AML-193 (cell line): ENCODE measurements at places on chromosomes 3 and 15.

GRCh38 chr15:95558916-95559315 is 771.6 kb upstream of the NR2F2 start:
- DNase-seq, result no peak

- DNase-seq, result no peak
Measured at GRCh38 chr15:78402061-78402610, 35.9 kb upstream of the IREB2 start.

- DNase-seq, result no peak
Measured at GRCh38 chr15:66402761-66403284, 16.1 kb downstream of the MAP2K1 start.

DNA sequence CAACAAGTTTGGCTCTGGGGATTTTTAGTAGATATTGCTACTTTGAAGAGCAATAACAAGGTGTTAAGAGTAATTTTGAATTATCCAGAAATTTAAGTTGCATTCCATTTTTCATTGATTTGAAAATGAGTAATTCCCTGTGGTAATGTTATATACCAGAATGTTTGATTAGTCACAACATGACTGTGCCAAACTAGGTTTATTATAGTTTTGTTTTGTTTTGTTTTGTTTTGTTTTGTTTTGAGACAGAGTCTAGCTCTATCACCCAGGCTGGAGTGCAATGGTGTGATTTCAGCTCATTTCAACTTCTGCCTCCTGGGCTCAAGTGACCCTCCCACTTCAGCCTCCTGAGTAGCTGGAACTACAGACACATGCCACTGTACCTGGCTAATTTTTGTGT is 40.7 kb downstream of the CNOT10 start:
- DNase-seq, result no peak

DNA sequence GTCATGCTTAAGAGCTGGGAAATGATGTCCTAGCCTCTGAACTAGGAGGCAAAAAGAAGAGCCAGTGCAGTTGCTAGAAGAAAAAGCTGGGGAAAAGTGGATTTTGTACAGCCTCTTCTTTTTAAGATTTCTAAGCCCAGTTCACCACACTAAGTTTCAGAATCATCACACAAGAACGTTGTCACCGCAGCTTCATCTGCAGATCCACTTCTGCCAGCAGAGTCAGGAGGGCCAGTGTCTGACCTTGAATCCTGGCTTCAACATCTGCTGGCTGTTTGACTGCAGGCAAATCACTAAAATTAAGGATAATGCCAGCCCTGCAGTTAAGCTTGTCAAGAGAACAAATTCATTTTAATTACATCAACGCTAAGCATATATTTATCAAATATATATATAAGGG is 36.2 kb downstream of the HDC start:
- DNase-seq, result no peak

DNA sequence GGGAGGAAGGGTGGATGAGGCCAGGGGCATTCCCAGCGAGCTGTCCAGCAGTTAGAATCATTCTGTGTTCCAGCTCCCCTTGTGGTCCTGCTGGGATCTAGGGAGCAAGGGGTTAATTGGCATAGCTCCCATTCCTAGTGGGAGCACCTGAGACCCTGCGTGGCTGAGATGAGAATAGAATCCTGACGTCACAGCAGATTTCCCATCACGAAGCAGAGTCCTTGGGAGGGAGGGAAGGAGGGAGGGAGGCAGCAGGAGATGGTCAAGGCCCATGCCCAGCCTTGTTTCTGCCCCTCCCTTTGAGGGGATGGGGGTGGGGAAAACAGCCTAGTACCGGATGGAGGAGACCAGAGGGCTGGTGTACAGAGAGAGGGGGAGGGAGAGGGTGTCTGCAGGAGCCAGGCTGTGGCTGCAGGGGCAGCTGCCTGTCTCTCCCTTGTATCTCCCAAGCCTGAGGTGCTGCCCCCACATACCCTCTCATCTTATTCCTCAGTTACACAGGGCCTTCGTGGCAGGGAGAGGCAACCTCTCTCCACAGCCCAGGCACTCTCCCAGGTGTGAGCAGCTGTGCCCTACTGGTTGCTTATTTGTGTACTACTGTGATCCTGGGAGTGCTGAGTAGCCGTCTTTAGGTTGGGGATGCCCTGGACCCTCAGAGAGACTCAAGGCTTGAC is 5.4 kb downstream of the TYRO3 start:
- DNase-seq, result no peak

DNA sequence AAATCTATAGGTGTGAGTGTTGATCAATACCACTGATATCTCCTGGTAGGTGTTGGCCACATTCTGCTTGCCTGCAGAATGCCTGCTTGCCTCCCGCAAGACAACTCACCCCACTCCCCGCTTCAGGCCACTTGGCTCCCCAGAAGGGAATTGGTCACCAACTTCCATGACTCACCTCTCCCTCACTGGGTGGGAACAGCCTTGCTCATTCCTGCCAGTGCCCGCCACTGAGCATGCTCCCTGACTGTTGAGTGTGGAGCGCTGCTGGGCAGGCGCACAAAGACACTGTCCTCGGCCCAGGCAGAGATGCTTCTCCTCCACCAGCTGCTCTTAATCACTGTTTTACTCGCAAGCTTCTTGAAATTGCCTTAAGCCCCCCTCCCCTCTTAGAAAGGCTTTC is 57.3 kb upstream of the PPP2R3A start:
- no peak for DNase-seq

DNA sequence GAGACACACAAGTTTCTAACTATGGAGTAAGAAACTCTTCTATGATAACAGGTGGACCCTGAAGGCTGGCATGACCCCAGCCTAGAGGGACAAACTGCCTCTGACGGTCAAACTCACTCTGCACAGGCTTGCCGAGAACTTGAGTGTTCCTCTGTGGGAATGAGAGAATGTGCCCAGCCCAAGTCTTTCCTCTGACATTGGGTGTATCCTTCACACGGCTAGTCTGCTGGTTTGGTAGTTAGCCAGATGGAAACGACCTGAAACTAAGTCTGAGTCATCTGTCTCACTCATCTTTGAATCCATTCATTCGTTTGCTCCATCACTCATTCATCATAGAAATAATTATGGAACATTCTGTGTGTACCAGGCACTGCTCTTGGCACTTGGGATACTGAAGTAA is 198.4 kb downstream of the ATP10A start:
- no peak for DNase-seq

- DNase-seq, result no peak
Measured at GRCh38 chr3:151796105-151796680, 17.7 kb upstream of the AADAC start.

DNA sequence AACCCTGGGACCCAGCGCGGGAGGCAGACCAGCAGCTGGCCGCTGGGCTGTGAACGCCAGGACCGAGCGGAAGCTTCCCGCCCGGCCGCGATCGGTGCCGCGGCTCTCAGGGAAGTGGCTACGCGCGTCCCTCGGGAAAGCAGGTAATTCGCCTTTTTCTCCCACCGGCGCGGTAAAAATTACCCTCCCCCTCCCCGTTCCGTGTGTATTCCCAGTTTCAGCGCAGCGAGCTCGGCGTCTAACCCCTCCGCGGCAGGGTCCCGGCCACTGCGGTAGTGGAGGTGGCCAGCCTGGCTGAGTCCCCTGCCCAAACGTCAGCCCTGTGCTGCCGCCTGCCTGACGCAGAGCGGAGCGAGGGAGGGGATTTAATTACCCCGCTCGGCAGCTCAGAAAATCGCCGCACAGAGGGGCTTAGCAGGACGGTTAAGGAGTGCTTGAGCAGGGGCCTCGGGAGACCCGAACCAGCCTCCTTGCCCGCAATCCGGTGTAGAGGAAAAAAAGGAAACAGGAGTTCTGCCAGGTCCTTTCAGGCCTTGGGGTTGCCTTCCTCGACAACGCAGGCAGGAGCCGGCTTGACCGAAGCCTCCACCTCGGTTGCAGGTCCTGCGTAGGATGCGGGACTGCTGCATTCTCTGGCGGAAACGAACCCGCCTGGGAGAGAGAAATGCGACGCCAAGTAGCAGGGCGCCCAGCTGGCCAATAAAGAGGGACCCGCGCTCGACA is 2.9 kb downstream of the GATA2 start:
- DNase-seq, result no peak

- peak; percentile 16 for DNase-seq
Measured at GRCh38 chr3:48634661-48635221, 520 bp downstream of the SLC26A6 start.

GRCh38 chr3:16316847-16317560 is 52.0 kb downstream of the OXNAD1 start:
- no peak for DNase-seq

DNA sequence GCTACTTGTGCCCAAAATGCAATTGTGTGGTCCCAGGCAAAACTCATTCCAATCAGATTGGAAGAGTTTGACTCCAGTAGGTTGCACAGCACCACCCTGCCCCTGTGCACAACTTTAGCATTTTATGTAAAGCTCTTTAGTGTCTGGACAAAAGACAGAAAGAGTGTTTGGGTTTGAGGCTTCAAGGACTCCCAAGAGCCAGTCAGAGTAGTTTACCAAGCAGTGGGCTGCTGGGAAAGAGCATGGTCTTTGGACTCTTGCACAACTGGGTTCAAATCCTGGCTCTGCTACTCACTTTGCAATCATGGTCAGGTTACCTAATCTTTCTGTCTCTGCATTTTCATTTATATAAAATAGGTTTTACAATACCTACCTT is 75.8 kb upstream of the UMPS start:
- no peak for DNase-seq

DNA sequence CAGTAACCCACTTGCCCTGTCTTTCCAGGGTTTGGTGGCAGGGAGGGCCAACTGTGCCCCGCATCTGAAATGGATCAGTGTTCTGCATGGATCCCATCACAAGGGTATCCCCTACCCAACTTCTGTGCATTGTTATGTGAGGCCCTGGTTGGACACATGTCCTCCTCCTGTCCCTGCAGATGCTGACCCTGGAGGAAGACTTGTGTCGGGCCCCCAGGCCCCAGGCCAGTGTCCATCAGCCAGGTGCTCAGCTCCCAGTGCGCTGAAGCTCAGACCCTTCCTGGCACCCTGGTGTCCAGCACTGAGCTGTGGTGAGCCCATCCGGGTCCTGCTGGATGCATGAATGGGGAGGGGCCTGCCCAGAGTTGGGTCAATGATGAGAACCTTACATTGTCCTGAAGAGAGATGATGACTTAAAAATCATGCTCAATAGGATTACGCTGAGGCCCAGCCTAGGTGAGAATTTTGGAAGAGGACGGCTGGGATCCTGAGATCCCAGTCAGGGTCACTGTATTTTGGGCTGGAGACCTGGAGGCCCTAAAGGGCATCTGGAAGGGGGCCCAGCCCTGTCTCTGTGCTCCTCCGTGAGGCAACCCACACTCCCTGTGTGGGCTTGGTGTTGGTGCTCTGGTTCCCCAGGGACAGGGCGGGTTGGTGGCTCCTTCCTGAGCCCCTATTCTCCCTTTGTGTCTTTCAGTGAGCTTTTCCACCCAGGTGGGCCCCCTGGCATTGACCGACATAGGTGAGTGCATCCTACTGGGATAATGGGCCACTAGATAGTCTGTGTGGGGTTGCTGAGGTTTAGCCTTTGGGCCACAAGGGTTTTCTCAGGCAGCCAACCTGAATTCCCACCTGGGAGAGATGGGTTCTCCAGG is 199.1 kb downstream of the UBE3A start:
- no peak for DNase-seq

- DNase-seq, result peak; percentile 86
Measured at GRCh38 chr3:48273594-48274211, 32.8 kb downstream of the ZNF589 start.

DNA sequence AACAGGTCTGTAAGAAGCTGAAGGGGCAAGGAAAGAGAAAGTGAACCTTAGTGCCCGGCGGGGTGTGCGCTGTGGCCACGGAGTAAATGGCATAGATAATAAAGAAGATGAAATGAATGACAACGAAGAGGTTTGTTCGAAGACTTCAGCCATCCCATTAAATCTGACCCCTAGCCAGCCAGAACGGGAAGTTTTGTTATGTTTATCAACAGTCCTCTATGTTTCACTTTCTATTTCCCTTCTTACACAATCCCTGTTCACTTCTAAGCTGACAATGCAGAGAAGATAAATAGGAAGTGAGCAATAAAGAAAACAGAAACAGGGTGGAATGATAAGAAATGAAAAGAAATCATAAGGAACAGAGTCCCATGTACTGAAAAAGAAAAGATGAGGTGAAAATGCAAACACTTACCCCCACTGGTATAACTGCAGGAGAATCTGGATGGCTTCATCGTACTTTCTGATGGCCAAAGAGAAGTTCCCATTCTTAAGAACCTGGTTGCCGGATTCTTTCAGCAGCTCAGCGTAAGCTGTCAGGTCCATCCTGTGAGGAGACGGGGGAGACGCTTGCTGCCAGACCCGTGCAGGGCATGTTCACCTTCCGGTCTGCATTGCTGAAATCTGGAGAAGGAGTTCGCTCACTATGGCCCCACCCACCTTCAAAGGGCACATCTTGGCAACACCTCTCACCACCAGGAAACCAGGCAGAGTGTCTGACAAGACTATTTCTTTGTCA is 36.8 kb downstream of the TRANK1 start:
- DNase-seq, result peak; percentile 84

- no peak for DNase-seq
Measured at GRCh38 chr15:66682246-66682645, 19.8 kb upstream of the SMAD6 start.

DNA sequence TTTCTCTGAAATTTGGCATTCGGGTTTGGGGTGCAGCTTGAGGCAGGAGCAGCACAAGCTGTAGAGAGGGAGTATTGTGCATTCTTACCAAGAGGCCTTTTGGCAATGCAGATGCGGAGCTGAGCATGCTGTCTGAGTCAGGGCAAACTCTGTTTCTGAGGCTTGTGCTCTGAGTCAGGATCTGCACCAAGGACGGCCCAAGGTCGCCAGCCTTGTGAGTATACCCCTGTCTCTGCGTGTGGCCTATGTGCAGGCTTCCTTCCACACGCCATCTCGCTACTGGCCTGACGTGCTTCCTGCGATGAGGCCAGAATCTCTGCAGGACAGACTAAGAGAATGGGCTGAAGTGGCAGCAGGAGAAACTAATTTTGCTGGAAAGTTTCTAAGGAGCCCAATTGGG is 83.8 kb upstream of the ROPN1 start:
- no peak for DNase-seq

GRCh38 chr3:36175916-36176461 is 204.3 kb upstream of the STAC start:
- no peak for DNase-seq

GRCh38 chr3:139764936-139765335 is 87.2 kb upstream of the NMNAT3 start:
- no peak for DNase-seq

- no peak for DNase-seq
Measured at GRCh38 chr15:63364399-63365272, 17.0 kb downstream of the CA12 start.

GRCh38 chr3:55895897-55896566 is 408.9 kb upstream of the WNT5A start:
- no peak for DNase-seq

DNA sequence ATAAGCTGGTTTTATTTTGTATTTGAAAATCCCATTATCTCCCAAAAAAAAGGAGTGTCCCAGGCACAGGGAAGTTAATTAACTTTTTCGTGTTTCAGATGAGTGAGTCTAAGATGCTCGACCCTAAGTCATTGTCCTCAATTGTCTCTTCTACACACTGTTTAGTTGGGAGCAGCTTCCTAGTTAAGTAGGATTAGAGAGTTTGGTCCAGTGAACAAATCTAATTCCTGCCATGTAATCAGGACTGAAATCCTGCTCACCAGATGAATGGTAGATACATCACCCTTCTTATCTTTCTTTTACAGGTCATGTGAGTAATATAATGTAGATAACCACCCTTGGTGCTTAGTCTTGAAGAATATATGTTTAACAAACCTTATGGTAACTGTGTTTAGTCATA is 228.9 kb upstream of the MANF start:
- no peak for DNase-seq

GRCh38 chr3:165642761-165643420 is 194.3 kb downstream of the BCHE start:
- DNase-seq, result no peak
